Activated T-helper 1 cell treated with Interleukin-2 at 50 U/mL for 16 hours (primary cell): ENCODE measurements at places on chromosomes 12 and 14.
A peak's percentile ranks its signal among the peaks of the same experiment; 100 is the strongest.

DNA sequence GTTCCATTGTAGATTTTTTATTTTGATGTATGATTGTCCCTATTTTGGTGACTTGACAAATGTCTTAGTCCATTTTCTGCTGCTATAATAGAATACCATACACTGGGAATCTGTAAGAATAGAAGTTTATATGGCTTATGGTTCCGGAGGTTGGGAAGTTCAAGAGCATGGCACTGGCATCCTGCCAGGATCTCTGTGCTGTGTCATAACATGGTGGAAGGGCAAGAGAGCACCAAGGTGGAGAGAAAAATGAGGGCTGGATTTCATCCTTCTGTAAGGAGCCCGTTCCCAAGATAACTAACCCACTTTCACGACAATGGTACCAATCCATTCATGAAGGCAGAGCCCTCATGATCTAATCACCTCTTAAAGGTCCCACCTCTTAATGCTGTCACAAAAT lies 176.7 kb downstream of the TMEM132D start:
- DNase-seq = no peak

GRCh38 chr14:73311708-73312030 lies 74.4 kb downstream of the PAPLN start:
- DNase-seq = no peak

DNA sequence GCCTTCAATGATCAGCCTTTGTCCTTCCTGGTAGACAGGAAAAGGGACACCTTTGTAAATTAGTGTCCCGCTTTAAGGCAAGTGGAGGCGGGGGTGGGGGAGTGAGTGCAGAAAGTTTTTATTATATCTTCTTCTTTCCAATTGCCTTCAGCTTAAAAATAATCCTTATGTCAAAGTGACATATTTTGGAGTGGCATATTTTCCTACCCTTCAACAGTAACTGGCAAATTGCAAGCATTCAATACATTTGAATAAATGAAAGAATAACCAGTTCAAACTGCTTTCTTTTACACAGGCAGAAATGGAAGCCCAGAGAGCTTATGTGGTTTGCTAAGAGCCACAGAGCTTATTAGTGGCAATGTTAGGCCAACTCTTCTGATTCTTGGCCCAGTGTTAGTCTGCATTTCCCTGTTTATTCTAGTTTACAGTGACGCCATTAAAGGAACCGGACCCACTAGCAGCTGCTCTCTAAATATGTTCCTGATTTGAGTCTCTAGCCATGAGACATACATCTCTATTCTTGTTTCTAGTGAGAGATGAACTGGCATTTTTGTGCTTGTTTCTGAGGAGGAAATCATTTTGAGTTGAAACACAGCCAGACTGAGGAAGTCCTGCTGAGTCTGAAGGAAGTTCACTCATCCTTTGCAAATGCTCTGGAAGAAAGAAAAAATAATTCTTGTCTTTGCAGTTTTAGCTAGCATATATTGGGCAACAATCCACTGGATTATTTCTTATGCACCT lies 468.7 kb downstream of the NOVA1 start:
- no peak for DNase-seq

DNA sequence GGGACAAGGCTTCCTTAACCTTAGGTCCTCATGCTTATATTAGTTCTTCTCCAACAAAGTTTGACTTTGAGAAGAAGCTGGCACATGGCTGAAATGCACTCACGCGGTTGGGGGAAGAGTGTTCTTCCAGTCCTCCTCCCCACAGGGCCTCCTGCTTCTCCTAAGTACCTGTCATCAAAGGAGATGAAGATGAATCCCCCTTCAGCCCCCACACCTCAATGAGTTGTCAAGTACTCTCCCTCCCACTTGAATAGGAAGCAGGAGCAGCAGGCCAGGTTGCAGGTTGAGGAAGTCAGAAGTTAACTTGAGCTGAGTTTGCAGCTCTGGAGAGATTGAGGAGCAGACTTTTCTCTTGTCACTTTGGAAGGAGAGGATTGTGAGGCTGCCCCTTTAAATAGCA lies 2.9 kb upstream of the PDE1B start:
- no peak for DNase-seq

GRCh38 chr14:39393289-39393688 lies 38.9 kb downstream of the FBXO33 start:
- DNase-seq = no peak

DNA sequence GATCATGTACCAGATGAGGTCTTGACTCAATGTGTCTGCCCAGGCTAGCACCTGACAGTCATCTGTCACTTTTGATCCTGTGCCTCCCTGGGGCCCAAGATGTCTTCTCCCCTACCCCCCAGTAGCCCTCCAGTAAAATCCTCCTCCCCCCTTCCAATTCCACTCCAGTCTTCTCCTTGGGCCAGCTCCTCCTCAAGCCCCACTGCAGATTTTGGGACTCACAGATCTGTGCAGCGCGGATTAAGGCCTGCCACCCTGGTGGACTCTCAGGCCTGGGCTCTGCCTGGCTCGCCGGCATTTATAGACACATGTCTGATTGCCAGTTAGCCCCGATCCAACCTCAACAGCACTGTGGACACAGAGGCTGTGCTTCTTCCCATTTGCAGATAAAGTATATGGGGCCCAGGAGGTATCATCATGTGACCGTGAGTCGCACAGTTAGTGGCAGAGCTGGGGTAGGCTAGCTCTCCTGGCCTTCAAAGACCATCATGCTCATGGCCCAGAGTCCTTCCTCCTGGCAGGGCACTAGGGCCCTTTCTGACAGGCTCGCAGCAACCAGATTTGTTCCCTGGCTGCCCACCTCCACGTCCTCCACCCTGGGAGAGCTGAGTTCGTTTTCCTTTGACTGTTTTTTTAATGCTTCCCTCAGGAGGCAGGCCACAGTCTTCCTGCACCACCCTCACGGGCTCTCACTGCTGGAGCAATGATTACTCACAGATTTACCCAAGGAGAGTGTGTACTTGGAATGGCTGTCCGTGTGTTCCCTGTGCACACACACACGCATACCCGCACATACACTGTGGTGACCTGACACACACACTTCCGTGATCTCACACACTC lies 98.3 kb upstream of the DIO3 start:
- no peak for DNase-seq

DNA sequence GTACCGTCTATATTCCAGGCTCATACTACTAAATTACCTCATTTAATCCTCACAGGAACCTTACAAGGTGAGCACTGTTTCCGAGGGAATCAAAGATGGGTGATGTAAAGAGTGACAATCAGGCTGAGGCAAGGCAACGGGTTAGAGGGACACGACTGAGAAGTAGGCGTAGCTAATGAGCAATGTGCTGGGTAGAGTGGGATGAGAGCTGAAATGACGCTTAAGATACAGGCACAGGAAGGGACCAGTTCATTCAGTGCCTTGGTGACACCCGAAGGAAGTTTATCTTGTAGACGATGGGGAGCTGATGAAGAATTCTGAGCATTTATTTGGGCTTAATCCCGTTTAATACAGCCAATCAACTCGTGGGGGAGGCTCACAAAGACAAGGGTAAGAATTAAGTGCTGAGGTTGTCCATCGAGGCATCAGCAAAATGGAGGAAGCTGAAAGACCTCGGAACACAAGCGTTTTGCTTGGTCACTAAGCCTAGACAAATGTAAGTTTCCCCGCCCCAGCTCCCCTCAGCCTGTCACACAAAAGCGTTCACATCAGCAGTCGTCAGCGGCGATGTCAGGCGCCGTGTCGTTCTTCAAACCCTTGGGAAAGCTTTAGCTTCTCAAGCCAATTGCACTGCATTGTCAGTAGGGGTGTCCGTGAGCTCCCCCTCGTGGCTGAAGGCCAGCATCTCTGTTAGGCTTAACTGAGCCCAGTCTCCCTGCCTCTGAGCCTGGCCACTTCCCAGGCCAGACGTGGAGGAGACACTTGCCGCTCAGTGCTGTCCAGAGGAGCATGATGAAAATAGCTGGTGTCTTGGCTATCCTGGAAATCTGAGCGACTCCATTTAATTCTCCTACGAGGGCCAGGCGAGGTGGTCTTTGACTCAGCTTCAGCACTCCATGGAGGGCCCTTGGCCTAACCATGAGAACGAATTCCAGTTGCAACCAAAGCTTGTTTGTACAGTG lies 288.5 kb upstream of the G2E3 start:
- peak; percentile 1 for DNase-seq

GRCh38 chr12:22538311-22538710 lies 6.0 kb downstream of the C2CD5 start:
- no peak for DNase-seq

DNA sequence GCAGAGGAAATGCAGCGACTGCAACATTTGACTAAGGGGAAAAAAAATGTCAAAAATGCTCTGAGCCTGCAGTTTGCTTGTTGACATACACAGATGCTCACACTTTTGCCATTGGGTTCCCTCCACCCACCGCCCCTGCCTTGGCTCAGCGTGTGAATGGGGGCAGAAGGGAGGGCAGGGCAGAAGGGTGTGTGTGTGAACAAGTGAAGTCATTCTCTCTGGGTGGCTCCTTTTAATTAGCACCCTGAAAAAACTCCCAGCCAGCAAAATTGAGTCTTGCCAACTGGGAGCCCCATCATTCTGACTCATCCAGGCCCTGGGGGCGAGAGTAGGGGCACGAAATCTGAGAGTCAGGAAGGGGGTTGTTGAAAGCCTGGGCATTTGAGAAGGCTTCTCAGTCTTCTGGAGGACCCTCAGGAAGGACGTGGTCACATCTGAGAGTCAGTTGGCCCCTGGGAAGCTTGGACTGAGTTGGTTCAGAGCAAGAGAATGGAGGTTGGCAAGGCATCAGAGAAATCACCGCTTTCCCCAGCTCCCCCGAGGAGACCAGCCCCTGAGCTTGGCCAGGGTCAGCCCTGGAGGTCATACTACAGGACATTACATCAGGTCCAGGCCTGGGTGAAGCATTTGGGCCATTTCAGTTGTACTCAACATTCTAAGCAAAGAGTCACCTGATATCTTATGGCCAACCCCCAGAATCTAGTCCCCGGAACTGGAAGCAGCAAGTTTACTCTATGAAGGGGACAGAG lies 22.7 kb upstream of the KRT78 start:
- DNase-seq = no peak

GRCh38 chr14:74297986-74298385 lies 4.7 kb downstream of the ABCD4 start:
- no peak for DNase-seq

DNA sequence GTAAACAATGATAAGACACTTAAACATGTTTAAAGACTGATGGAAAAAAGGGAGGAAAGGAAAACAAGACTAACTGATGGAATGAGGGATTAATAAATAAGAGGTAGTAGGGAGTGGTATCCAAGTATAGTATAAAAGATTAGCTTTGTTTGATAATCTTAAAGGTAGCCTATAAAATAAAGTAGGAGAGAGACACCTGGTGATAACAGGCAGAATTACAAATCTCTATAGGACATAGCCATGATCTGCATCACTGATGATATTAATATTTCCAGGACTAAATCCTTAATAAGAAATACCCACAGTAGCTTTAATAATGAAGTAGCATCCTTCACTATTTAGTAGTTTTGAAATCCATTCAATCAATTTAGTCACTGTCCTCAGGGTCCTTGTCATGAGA lies 30.4 kb downstream of the DLGAP5 start:
- DNase-seq = no peak

DNA sequence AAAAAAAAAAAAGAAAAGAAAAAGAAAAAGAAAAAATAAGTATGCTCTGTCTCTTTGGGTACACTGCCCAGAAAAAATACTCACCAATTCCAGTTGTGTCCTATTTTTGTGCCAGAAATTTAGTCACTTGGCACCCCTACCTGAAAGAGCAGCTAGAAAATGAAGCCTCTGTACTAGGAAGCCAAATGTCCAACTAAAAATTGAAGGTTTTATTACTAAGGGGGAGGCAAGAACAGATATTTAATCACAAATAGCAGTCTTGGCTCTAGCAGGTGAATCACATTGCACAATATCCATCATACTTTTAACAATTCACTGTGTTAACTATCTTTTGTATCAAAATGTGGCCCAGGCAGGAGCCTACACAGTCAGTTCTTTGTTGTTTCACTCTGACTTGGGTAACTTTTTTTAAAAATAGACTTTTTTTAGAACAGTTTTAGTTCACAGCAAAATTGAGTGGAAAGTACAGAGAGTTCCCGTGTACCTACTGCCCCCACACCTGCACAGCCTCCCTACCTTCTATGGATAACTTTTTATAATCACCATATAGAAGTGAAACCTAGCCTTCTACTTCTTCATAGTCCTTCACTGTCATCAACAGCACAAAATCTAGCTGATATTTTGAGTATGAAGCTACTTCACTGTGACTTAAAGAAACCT lies 87.1 kb upstream of the ATF7IP start:
- no peak for DNase-seq

DNA sequence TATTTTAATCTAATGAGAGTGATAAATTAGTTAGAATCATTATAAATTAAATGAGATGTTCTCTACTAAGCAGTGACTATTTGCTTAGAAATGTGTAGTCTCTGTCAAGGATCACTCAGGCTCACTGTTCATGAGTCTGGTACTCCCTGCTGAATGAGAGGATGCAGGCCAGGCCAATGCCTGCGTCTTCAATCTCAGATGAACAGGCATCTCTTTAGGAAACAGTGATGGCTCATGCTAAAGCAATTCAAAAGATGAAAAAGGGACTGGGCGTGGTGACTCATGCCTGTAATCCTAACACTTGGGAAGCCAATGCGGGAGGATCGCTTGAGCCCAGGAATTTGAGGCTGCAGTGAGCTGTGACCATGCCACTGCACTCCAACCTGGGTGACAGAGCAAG lies 106.8 kb downstream of the ZFC3H1 start:
- DNase-seq = no peak

GRCh38 chr12:93085383-93086287 lies 156.5 kb upstream of the EEA1 start:
- no peak for DNase-seq

GRCh38 chr12:40711121-40711520 lies 18.9 kb downstream of the CNTN1 start:
- DNase-seq = no peak

- DNase-seq = no peak
Measured at GRCh38 chr12:76183459-76184186, 99.1 kb upstream of the NAP1L1 start.

DNA sequence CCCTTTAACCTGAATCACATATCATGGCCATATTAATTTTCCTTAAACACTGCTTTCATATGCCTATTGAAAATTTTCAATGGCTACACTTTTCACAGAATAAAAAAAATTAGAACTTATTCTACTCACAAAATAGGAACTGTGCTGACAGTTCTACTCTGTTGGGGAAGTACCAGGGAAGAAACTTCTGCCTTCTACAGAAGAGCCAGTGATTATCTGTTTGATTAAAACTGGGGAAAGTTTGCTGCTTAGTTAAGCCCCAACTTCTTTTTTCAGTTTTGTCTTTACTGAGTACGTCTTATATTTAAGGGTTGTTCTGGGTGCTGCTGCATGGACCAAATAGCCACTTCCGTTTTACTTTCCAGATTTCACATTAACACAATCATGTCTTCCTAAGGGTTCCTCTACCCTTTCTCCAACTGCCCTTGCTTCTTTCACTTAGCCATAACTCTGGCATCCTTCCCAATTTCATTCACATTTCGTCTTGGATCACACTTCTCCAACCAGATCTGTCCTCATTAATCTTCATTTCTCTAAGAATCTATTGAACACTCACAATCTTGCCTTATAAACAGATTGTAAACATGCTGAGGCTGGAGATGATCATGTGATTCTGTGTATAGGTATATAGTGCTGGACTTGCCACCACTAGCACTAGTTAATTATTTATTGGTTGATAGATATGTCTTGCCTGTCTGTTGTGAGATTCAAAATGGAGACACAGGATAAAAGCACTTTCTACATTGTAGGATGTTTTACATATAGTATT lies 1.9 kb upstream of the SEL1L start:
- DNase-seq = no peak

- DNase-seq = peak; percentile 43
Measured at GRCh38 chr12:42023733-42024494, 120.8 kb downstream of the GXYLT1 start.
